ENCODE measurements at places on chromosomes 16 and 17. TPM values are rescaled to one million over a fixed set of nuclear protein-coding genes. Genes with fewer than 3 reads are reported as not detected.

Gene CSHL1
- total RNA-seq: not detected

Gene CCDC154
- 0.27 TPM for total RNA-seq

Gene SHBG
- total RNA-seq: 0.46 TPM

Gene ST6GALNAC1
- total RNA-seq: 0.42 TPM

Gene OR3A2
- not detected for total RNA-seq

- no peaks in the 10 kb centered on the region for H3K27me3 ChIP-seq
- no peaks in the 10 kb centered on the region for H3K36me3 ChIP-seq
- no peak for DNase-seq
- H3K4me1 ChIP-seq: no peaks in the 10 kb centered on the region
- no peak overlapping the region for H3K4me3 ChIP-seq
- no peak overlapping the region for H3K27ac ChIP-seq
Measured at GRCh38 chr16:73996624-73997339, 299.8 kb upstream of the PSMD7 start.

GRCh38 chr16:78791926-78792325 is 692.5 kb downstream of the WWOX start:
- no peaks in the 10 kb centered on the region for H3K36me3 ChIP-seq
- no peaks in the 10 kb centered on the region for H3K27me3 ChIP-seq
- no peak for DNase-seq
- no peak overlapping the region for H3K27ac ChIP-seq

DNA sequence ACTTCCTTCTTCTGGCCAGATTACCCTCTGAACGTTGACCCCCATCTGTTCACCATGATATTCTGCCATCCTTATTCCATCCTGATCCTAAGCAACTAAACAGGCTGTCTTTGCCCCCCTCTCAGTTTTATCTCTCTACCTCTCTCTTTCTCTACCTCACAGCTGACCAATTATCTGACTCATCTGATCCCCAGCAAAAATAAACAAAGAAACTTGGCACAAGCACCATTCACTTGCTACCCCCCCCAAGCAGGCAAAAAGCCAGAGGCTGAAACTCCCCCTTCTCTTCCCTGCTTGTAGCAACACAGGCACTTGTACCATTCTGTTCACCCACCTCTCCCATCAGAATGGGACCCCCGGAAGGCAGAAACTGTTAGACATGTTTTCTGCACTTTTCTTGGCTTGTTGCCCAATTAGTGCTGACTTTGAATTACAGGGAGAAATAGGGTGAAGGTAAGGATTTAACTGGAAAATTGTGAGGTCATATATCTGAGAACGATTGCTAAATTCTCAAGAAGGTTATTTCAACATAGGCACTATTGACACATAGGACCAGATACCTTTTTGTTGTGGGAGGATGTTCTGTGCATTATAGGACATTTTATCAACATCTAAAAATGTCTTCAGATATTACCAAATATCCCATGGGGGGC is 163.2 kb downstream of the TOX3 start:
- H3K4me3 ChIP-seq: no peak overlapping the region
- no peak overlapping the region for H3K27ac ChIP-seq
- no peaks in the 10 kb centered on the region for H3K36me3 ChIP-seq
- DNase-seq: no peak
- no peaks in the 10 kb centered on the region for H3K4me1 ChIP-seq

DNA sequence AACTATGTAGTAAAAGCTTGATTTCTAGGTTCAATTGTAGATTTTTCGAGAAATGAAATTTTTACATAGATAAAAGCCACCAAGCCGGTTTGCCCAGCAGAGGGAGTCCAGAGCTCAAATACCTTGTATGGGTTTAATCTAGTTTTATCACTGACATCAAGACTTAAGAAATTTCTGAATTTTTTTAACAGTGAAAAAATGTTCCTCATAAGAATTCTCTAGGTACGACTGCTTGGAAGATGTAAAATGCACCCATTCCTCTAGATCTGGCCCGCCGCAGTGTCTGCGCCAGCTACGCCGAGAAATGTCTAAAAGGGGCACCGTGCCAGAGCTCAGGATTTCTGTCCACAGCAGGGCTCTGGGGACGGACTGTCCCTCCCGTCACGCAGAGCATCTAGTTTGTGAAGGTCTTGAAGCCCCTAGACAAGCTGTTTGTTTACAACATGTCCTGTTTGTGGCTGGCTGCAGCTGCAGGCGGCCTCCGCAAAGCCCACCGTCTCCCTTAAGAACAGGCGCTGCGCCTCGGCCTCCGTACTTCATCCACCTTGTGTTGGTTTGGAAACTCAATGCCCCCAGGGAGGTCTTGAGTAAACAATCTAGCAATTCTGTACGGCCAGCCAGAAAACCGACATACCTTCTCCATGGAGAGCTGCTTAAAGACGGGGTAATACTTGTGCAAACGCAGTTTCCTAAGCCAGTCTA is 24.8 kb downstream of the MAP1LC3B start:
- DNase-seq: no peak
- H3K4me3 ChIP-seq: no peak overlapping the region
- H3K27me3 ChIP-seq: no peaks in the 10 kb centered on the region

- H3K27me3 ChIP-seq: no peaks in the 10 kb centered on the region
- H3K36me3 ChIP-seq: no peaks in the 10 kb centered on the region
- peak; percentile 92 for DNase-seq
- peaks cover 34% of the 10 kb centered on the region for H3K4me1 ChIP-seq
- H3K27ac ChIP-seq: peak overlapping the region; percentile 81
Measured at GRCh38 chr17:45371414-45372324, 54.8 kb upstream of the MAP3K14 start.

GRCh38 chr17:48438516-48439061 is 8.6 kb upstream of the SKAP1 start:
- no peak overlapping the region for H3K4me3 ChIP-seq
- H3K27ac ChIP-seq: no peak overlapping the region
- no peaks in the 10 kb centered on the region for H3K4me1 ChIP-seq
- no peaks in the 10 kb centered on the region for H3K36me3 ChIP-seq
- peaks cover 12% of the 10 kb centered on the region for H3K27me3 ChIP-seq

- H3K4me1 ChIP-seq: no peaks in the 10 kb centered on the region
- H3K27me3 ChIP-seq: no peaks in the 10 kb centered on the region
- peaks cover 59% of the 10 kb centered on the region for H3K36me3 ChIP-seq
- no peak overlapping the region for H3K4me3 ChIP-seq
Measured at GRCh38 chr17:80924807-80925610, 66.6 kb upstream of the CHMP6 start.

GRCh38 chr16:4814542-4815173 is 12.2 kb upstream of the ROGDI start:
- H3K27ac ChIP-seq: peak overlapping the region; percentile 67
- H3K27me3 ChIP-seq: no peaks in the 10 kb centered on the region
- DNase-seq: no peak
- peaks cover 21% of the 10 kb centered on the region for H3K4me1 ChIP-seq
- H3K4me3 ChIP-seq: peak overlapping the region; percentile 24

- peaks cover 86% of the 10 kb centered on the region for H3K27me3 ChIP-seq
- H3K36me3 ChIP-seq: no peaks in the 10 kb centered on the region
- no peak overlapping the region for H3K4me3 ChIP-seq
- no peaks in the 10 kb centered on the region for H3K4me1 ChIP-seq
Measured at GRCh38 chr17:79154446-79154845, 79.8 kb downstream of the ENGASE start.

DNA sequence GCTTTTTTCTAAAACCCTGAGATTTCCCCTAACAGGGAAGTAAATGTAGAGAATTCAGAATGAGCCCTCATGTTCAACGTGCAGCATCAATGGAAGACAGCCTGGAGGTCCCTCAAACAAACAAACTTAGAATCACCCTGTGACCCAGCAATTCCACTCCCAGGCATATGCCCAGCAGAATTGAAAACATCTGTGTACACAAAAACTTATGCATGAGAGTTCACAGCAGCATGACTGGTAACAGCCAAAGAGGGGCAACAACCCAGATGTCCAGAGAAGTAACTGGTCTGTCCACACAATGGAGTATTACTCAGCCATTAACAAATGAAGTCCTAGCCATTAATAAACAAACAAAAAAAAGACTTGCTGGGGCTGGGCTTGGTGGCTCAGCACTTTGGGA is 252.7 kb downstream of the PARN start:
- no peaks in the 10 kb centered on the region for H3K27me3 ChIP-seq
- DNase-seq: no peak
- no peak overlapping the region for H3K27ac ChIP-seq
